ENCODE measurements at places on chromosomes 11 and 22.
A peak's percentile ranks its signal among the peaks of the same experiment; 100 is the strongest.

GRCh38 chr22:39558950-39559349, 11.6 kb upstream of the CACNA1I start:
- no peak for DNase-seq

GRCh38 chr22:25919452-25919851, 177.5 kb downstream of the MYO18B start:
- no peak for DNase-seq

- no peak for DNase-seq
These were observed 41.4 kb downstream of the ARL14EP start for GRCh38 chr11:30364139-30364836.

DNA sequence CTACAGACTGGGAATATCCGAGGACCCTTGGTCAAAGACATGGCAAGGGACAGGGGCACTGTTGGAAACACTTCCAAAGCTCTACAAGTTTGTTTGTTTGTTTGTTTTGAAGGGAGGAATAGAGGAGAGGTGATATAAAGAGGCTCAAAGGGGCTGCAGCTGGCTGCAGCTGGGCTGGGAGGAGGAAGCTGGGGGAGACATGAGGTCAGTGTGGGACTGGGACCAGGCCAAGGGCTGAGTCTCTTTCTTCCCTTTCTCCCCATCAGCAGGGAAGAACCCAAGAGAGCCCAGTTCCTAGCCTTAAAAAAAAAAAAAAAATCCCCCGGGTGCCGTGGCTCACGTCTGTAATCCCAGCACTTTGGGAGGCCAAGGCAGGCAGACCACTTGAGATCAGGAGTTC, 5.0 kb downstream of the RHOG start:
- no peak for DNase-seq

DNA sequence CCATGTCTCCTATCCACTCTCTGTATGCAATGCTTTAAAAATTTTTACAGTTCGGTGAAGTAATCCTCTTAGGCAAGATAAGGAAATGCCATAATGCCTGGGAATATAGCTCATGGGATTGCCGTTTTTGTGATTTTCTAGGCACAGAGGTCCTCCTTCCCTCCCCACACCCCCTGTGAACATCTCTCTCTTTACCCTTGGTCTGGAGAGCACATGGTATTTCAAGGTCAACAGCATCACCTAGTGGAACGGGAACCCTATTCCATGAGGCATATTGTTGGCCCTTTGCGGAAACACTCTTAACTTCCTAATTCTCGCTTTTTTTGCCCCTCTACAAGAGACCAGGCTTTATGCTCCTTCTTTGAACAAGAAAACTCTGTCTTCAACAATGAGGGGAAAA, 8.8 kb downstream of the NXPE4 start:
- no peak for DNase-seq

- DNase-seq: peak; percentile 67
These were observed at the start of gene DAGLA for GRCh38 chr11:61679893-61680621. Gene DAGLA (plus strand): TSS chr11:61680391. CDS start chr11:61720156, 39,765 bp downstream.

- DNase-seq: no peak
These were observed 32.6 kb downstream of the RCOR2 start for GRCh38 chr11:63884196-63884932.

DNA sequence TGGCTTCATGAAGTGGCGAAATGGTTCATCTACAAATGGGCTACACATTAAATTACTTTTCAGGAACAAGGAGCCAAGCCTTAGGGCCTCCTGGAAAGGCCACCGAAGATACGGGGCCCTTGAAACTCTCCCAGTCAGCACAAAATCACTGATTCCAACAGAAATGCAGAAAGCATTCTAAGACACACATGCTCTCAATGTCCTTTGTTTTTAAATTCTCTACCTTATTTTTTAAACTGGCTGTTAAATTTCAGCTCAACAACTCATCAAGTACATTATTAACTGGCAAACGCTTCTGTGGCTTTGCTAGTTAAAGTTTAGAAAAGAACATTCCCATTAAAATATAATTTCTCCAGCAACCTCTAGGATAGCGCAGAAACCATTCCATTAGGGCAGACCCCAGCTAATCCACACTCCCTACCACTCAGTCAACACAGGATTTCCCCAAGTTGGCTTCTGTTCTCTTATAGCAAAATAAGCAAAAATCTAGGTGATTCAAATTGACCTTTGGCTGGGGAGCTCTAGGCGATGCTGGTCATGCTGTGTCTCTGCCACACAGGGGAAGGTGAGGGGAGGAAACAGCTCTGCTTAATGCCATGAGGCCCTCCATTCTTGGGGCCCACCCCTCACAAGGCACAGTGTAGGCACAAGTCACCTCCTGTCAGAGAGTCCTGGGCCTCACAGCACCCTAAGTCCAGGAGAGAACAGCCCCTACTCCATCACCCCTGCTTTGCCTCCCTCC, 47.1 kb downstream of the PLEKHA7 start:
- DNase-seq: no peak

DNA sequence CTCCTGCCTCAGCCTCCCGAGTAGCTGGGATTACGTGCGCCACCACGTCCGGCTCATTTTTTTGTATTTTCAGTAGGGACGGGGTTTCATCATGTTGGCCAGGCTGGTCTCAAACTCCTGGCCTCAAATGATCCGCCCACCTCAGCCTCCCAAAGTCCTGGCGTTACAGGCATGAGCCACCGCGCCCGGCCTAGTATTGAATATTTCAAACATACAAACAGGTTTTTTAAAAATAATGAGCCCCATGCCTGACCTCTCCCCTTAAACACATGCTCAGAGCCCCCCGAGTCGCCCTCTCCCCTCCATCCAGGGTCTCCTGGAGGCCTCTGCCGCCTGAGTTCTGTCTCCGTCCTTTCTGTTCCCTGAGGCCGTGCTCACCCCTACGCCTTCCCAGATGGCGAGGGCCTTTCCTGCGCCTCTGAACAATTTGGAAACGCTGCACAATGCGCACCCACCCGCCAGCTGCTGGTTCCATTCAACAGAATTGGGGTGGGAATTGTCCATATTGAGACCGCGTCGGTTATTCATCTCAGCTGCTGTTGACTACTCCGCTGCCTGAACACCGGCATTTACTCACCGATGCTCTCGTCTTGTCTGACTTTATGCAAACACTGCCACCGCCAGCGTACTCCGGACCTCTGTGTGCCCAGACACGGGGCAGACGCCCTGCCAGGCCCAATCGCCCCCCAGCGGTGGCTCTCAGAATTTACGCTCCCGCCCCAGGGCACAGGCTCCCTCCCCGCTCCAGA, 13.6 kb upstream of the RNH1 start:
- no peak for DNase-seq

GRCh38 chr11:24880962-24881361, 384.1 kb downstream of the LUZP2 start:
- no peak for DNase-seq

DNA sequence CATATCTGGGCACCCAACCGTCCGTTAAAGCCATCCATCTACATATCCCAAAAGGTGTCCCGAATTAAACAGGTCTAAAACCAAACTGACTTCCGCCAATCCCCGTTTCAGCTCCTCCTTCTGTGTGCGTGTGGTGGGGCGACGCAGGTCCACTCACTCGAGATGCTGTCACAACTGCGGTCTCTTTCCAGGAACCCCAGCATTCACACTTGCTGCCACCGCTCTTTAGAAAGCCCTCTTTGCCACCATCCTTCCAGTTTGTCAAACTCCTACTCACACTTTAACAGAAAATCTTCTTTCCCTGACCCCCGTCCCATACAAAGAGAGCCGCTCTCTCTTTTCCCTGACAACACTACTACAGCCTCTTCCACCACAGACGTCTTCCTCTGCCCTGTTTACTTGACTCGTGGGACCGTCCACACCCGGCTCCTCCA, 467 bp downstream of the ESS2 start:
- DNase-seq: no peak

Data from activated naive CD4-positive, alpha-beta T cell treated with anti-CD3 and anti-CD28 coated beads, Interleukin-2, amount 50 U/mL, for 16 hours (primary cell).